Activated effector memory CD4-positive, alpha-beta T cell treated with Interleukin-2 at 50 U/mL for 16 hours (primary cell): ENCODE measurements at places on chromosomes 16 and 17.

DNA sequence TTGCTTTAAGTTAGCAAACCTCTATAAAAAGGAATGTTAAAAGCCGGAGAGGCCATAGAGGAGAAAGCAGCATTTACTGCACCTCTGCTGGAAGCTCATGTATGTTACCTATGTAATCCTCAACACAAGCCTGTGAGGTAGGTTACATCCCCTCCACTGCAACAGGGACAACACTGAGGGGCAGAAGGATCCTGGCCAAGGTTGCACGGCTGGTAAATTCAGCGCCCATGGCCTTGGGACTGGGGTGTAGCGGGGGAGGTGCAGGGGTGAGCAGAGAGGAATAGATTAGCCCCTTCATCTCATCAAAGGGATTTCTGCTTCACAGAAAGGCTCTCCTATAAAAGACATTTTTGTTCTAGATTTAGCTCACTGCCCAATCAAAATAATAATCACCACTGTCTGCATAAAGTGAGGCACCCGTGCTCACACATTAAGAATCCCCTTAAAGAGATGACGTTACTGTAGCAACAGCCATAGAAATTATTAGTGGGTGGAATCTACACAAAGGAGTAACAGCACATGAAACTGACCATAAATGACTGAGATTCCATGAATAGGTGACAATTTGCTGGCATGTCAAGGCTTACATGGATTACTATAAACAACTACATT is 3.3 kb downstream of the ZCCHC14 start:
- no peak for DNase-seq

GRCh38 chr16:2775131-2775716 is 1.9 kb downstream of the ELOB start:
- DNase-seq: no peak

DNA sequence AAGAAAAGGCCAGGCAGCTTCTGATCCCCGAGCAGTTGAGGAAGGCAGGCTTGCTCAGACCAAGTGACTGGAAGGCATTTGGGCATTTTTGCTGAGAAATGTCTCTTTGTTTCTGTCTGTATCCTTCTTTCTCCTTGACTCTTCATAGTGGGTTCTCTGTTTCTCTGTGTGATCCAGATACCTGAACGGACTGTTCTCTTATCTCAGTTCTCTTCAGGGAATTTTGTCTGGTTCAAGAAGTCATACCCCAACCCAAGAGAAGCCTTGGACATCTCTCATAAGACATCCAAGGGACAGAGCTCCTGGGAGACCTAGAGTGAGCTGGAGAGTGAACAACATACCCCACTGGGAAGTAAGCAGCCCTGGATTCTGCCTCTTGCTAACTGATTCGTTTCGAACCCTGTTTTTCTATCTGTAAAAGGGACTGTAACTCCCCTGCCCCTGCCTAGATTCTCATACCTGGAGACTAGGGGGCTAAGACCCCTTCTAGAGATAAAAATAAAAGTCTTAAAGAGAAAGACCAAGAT is 541 bp downstream of the CCL3 start:
- no peak for DNase-seq

DNA sequence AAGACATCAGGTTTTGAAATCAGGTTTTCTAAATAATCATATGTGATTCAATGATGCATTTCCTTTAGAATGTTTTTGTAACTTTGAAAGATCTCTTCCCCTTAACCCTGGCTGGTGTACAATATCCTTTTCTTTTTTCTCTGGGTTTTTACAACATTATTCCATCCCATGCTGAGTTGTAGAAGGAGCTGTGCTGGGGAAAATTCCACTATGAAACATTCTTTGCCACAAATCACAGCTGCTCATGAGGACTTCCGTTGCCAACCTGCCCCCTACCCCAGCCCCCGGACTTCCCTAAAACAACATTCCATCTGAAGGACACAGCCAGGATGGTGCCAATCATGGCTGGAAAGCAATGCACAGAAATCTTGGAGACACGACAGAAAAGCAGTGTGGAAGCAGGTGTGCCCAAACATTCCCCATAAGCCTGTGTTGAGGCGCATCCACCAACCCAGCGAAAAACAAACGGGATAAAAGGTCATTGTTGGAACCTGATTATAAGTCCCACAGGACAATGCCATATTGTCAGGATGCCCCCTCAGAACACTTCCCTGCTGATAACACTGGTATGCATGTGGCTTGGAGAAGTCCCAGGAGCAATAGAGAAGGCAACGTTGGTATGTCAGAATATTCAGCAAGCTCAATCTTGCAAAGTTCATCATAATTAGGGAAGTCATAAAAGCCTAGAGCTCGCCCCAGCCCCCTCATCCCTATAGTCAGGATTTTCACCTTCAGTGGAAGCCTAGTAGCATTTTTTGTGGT is 475.0 kb downstream of the HS3ST3B1 start:
- DNase-seq: no peak

DNA sequence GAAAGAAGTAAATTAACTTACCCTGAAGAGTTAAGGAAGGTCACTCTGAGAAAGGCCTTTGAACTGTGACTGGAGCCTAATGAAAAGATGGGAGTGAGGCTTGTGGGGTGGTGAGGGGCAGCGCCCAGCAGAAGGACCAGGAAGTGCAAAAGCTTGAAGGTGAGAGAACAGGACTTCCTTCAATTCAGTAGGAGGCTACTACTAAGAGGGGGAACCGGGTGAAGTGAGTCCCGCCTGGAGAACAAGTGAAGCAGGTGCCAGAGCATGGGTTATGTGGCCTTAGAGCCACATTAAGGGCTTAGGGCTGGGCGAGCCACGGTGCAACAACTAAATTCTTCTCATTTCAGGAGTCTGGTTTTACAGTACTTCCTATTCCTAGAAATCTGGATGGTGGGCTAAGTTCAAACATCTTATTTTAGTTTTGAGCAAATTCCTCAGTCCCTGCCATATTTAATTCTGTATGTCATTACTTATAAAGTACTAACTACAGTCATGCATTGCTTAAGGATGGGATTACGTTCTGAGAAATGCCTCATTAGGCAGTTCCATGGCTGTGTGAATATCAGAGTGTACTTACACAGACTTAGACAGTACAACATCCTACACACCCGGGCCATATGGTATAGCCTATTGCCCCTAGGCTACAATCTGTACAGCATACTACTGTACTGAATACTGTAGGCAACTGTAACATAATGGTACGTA is 5.1 kb downstream of the CFAP20 start:
- DNase-seq: no peak

GRCh38 chr16:83826146-83826913 is 18.6 kb downstream of the HSBP1 start:
- peak; percentile 72 for DNase-seq

DNA sequence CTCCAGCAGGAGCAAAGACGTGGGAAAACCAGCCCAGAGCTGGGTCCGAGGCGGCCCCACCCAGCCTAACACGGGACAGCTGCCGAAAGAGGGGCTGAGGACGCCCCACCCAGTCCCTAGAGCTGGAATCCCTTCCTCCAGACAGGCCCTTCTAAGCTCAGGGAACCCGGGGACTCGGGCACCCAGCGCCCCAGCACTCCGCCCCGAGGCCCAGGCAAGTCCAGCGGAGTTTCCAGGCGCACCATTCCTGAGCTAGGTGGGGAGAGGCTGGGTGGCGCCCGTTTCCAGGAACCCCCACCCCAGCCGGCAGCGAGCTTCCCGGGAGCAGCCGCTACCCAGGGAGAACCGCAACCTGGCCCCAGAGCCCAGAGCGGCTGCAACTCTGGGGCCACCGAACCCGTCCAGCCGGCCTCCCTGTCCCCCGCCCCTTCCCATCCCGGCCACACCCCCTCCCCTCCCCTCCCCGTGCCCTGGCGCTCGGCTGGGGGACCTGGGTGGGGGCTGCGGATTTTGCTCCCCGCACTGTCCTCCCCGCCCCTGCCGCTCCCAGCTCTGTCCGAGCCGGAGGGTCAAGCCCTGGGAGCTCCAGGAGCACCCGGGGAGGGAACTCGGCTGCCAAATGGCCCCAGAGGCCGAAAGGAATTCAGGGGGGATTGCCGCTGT is 536 bp downstream of the TMC6 start:
- DNase-seq: peak; percentile 25

- DNase-seq: no peak
These were observed 101.0 kb upstream of the SHISA6 start for GRCh38 chr17:11140043-11140442.

GRCh38 chr16:67673712-67674580 is 7.3 kb downstream of the C16orf86 start:
- no peak for DNase-seq

DNA sequence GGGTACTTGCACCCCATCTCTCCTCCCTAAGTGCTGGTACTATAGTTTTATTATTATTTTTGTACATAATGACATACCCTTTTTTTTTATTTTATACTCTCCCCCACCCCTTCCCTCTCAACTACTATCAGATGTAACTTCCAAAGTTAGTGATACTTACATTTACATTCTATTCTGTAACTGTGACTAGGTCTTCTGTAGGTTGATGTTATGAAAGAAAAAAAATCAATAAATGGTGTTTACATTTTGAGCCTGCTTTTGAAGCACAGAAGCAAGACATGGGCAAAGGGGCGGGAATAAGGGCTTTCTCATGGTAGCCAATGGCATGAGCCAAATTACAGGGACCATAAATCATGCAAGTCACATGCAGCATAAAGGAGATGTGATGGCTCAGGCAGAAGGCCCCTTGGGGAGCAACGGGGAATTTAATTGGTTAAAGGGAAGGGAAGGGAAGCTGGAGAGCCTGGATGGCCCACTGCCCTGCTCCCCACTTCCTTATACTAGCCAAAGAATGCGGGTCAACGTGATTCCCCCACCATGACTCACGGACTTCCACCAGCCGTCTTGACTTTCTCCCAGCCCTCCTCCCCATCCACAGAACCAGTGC is 2.4 kb upstream of the ACSF2 start:
- DNase-seq: no peak

DNA sequence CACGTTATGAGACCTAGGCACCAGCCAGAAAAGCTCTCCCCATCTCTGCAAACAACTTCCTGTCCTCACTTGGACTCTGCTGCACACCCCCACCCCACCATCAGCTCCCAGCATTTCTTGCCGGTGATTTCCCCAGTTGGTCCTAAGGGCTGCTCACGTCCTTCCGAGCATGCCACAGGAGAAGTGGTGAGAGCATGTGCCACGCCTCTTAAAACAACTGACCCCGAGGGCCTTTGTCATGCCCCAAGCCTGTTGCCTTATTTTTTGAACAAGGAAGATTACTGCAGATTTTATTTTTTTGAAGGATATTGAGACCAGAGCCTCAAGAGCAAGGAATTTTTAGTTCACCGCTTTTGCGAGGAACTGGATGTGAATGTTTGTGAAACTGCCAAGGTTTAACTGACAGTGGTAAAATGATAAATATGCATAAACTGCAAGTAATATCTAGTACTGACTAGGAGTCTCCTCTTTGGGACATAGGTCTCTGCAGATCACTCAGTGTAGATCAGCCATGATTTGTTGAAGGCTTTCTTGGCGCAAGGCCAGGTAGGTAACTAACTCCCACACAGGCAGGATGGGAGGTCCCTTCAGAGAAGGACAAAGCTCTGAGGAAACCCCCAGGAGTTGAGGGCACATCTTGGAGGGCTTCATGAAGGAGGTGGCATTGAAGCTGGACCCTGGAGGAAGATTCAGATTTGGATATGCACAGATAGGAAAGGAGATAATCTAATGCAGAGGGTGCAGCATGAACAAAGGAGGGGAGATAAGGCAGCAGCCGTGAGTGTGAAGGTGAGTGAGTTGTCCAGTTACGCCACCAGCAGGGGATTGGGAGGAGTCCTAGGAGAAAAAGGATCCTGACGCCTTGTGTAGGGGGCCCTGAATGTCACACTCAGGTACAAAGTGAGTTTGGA is 44.7 kb downstream of the TMEM132E start:
- no peak for DNase-seq

- DNase-seq: no peak
These were observed 65.1 kb upstream of the MED9 start for GRCh38 chr17:17411692-17412091.

DNA sequence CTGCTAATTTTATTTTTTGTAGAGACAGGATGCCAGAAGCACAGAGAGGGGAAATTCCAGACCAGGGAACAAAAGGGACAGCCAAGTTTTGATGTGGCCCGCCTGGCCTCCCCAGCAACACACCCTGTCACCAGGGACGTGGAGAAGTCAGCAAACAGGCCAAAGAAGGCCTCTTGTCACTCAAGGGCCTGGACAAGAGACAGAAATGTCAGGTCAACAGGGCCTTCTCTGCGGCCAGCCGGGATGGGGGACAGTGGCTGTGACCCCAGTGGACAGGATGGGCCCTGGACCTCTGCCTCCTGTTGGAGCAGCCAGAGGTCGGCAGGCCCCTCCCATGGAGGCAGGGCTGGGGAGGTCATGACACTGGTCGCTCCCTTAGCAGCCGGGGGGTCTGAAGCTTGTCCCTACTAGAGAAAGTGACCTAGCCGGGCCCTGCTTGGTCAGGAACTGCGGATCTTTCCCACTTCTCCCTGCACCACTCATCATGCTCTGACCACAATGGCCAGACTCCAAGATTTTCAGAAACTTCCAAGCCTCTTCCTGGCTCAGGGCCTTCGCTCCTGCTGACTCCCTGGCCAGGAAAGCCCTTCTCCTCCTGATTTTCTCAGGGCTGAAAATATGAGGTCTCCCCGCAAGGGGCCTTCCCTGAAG is 9.2 kb upstream of the TVP23A start:
- no peak for DNase-seq

DNA sequence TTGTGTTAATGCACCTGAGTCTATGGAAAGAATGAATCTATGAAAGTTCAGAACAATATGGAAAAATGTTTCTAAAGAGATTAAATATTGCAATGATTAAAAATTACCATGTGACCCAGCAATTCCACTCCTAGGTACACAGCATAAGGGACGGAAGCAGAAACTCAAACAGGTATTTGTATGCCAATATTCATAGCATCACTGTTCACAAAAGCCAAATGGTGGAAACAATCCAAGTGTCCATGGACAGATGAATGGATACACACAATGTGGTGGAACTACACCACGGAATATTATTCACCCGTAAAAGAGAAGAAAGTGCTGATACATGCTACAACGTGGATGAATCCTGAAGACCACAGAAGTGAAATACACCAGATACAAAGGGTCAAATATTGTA is 37.7 kb downstream of the VPS53 start:
- DNase-seq: no peak

DNA sequence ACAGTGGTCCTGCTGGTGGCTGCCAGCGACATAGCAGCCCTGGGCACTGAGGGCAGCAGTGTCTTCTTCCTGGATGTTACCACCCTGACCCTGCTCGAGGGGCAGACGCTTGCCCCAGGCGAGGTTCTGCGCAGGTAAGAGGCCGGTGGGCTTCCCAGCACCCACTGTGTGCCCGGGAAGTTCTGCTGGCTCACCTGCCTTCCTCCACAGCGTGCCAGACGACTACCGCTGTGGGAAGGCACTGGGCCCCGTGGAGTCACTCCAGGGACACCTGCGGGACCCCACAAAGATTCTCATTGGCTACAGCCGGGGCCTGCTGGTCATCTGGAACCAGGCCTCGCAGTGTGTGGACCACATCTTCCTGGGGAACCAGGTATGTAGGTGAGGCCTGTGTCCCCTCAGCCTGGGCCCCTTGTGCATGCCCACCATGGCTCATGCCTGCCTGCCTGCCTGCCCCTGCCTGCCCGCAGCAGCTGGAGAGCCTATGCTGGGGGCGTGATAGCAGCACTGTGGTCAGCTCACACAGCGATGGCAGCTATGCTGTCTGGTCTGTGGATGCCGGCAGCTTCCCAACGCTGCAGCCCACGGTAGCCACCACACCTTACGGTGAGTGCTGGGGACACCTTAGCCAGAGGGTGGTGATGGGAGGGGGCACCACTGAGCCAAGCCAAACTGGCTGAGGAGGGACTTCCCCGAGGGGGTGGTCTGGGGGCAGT is 8.5 kb downstream of the LLGL1 start:
- no peak for DNase-seq

GRCh38 chr16:4461250-4462085 is 13.0 kb downstream of the NMRAL1 start:
- no peak for DNase-seq

- no peak for DNase-seq
These were observed 341 bp downstream of the PCYT2 start for GRCh38 chr17:81910840-81911276.
